ENCODE measurements at places on chromosomes 1 and 21.
A peak's percentile ranks its signal among the peaks of the same experiment; 100 is the strongest.

DNA sequence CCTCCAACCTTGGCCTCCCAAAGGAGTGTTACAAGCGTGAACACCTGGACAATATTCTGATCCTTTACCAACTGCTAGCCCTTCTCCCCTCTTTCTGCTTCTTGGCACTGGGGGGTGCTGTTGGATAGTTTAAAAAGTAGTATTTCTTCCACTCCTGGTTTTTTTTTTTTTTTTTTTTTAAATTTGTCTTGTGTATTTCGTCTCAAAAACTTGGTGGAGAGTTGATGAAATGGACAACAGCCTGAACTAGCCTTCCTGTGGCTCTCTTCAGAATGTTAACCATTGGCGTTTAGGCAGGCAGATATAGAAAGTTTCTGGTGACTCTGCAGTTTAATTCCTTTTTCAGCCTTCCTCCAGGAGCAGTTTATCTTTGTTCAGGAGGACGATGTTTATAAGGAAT is 69.7 kb upstream of the USP24 start:
- DNase-seq, result no peak

DNA sequence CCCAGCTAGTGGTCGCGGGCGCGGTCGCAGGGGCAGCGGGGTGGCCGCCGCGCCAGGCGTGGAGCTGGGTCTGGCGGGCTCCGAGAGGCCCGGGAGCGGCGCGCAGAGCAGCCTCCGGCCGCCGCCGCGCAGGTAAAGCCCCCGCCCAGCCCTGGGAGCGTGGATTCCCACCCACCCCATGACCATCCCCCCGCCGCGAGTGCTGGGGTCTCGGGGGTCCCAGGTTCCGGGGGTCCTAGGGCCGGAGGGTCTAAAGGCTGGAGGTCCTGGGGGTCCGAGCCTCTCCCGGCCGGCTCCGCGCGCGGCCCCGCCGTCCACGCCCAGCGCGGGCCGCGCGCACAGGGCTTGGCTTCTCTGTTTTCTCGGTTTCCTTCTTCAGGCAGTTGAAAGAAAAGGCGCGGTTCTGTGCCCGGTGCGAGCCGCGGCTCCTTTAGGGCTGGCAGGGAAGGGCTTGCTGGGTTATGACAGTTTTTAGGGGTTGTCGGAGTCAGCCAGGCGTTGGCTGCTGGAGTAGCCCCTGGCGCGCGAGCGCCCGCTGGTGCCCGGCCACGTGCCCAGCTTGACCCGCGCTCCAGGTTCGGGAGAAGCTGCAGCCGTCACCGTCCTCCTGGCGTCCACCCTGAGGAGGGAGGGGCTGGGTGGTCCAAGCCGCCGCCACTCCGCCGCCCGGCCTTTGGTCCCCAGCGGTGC is 359 bp downstream of the LRRC3 start:
- DNase-seq, result peak; percentile 29

DNA sequence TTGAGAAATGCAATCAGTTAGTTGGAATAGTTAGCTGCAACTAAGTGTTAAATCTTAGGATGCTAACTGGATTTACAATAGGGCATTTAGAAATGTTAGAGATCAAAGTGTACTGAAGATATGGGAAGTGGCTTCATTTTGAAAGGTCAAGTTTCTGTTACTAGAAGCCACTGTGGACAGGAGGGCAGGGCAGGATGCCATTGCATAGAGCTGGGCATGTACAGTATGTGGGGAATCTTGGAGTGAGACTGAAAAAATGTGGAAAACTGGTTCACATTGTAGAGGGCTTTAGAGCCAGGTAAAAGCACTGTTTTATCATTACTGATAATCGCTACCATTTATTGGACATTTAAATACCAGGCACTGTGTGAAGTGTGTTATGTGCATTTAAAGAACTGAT is 31.0 kb downstream of the ARID1A start:
- no peak for DNase-seq

DNA sequence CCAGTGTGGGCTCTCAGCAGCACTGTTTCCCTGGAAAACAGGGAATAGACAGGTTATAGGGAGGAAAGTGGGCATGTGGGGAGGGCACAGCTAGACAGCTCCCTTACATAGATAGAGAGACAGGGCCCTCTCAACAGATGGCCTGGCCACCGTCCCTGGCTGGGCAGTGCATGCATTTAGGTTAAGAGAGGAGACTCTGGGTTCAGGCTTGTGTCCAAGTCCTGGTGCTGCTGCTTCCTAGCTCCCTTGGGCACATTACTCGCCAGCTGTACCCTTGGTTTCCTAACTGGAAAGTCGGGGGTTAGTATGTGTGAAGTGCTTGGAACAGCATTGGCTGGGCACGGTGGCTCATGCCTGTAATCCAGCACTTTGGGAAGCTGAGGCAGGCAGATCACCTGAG is 9.1 kb downstream of the PLOD1 start:
- no peak for DNase-seq

- DNase-seq, result no peak
Observed at GRCh38 chr1:155127967-155128754, 485 bp downstream of the EFNA1 start.

DNA sequence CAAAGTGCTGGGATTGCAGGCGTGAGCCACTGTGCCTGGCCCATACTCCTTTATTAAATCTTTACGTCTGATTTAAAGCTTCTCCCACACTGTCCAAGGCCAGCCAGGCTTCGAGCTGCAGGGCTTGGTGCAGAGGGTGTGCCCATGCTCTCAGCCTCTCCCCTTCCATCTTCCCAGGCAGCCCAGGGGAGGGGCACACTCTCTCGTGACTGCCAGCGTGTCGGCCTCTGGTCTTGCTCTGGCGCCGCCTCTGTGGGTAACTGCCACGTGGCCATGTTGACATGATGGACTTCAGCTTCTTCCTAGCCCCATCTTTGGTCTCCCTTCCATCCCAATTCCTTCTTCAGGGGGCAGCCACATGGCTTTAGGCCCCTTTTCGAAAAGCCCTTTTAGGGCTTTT is 4.7 kb downstream of the GPR137B start:
- DNase-seq, result no peak

GRCh38 chr1:203207751-203208150 is 21.2 kb upstream of the CHI3L1 start:
- no peak for DNase-seq

GRCh38 chr1:200869376-200869752 is 3.4 kb upstream of the GPR25 start:
- no peak for DNase-seq

GRCh38 chr1:59696421-59697115 is 118.2 kb upstream of the HOOK1 start:
- DNase-seq, result peak; percentile 7

GRCh38 chr1:208928349-208929010 is 655.0 kb upstream of the CAMK1G start:
- DNase-seq, result no peak

DNA sequence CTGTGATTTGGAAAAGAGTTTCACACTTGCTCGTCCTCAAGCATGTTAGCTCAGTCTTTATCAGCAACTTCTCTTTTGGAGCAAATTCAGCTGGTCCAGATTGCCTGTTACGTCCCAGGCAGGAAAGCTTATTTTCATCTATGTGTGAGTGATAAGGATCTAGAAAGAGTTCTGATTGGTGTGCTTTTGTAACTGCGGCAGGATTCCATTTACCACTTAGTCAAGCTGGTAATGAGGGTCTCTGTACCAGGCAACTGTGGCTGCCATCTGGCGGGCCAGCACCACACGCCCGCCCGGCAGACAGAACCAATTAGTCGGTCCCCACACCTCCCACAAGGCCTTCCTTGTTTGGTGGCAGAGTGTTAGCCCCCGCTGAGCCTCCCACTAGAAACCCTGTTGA is 21.0 kb downstream of the C1orf87 start:
- DNase-seq, result no peak

GRCh38 chr21:25126564-25126963 is 480.7 kb downstream of the MRPL39 start:
- DNase-seq, result no peak

DNA sequence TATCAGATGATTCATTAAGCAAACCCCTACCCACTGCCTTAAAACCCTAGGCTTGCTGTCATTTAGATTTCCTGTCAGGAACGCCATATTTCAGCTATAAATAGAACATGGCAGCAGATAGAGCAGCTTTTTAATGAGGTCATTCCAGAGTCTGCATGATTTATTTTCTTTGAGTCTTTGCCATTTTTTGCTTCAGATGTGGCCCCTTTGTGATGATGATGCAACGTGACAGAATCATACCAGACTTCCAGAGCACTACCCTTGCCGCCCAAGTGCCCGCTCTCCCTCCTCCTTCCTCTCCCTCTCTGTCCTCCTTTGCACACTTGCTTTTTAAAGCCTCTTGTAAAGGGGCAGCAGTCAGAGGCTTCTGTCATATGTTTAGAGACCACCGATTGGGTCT is 55.5 kb upstream of the TRIM67 start:
- DNase-seq, result no peak

DNA sequence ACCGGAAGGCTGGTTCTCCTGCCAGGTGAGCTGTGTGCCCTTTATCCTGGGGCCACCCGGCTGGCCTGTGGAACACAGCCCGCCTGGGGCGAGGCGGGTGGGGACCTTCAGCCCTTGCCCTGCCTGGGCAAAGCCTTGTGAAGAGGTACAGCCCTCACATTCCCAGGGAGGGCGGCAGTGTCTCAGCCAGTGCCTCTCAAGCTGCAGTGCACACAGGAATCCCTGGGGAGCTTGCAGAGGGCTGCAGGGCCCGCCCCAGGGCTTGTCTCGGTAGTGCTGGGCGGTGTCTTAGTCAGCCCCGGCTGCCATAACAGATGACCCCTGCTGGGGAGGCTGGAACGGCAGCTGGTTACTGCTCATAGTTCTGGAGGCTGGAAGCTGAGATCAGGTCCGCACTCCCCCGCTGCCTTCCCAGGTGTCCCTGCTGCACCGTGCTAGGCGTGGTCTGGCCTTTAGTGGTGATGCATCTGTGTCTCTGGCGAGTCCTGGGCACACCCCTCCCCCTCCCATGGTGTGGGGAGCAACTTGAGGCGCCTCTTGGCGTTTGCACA is 12.6 kb downstream of the DFFB start:
- DNase-seq, result no peak

DNA sequence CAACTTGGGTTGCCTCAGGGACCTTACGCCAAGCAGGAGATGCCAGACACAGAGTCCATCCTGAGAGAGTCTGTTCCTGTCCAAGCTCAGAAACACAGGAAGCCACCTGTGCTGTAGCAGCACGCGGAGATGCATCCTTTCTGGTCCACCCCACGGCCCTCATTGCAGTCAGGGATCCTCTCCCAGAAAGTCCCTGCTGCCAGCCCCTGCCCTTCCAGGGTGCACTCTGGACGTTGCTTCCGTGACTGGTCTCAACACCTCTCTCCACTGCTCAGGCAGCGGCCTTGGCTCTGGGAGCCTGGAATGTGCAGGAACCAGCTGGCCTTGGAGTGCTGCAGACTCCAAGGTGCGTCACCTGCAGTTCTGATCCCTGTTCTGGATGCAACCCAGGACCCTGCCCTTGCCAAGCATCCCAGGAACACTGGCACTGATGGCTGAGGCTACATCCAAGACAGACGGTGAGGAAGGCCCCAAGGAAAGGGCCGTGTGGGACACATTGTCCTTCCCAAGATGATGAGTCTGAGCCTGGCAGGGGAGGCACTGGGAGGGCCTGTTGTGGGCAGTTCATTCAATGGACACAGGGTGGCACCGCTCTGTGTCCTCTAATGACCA is 21.7 kb upstream of the COL6A1 start:
- no peak for DNase-seq

DNA sequence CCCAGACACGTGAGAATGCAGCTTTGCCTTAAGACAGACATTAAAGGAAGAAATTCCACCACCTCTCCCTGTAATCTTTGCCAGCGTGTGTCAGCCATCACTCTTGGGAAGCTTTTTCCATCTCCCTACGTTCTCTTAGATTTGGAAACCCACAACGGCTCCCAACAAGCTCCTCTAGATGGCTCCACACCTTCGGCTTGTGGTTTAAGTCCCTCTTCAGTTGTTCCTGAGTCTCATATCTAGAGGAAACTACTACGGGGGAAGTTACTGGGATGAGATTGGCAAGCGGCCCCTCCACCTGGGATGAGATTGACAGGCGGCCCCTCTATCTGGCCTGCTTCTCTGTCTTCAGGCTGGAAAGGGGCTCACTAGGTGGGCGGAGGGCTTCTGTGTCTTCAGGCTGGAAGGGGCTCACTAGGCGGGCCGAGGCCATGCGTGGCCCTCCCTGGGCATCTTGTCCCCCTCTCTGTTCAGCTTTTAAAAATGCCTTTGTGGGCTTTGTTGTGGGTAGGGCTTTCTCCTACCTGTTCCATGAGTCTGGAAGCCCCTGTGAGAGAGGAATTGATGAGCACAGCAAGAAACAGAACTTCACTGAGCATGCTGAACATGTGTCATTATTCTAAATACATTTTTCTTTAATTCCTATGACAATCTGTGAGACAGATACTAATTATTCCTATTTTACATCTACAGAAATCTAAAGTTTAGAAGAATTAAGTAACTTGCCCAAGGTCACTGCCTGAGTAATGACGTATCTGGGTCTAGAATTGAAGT is 670.5 kb downstream of the KIF26B start:
- DNase-seq, result no peak

- no peak for DNase-seq
Observed at GRCh38 chr1:38600286-38600685, 259.3 kb downstream of the RRAGC start.

DNA sequence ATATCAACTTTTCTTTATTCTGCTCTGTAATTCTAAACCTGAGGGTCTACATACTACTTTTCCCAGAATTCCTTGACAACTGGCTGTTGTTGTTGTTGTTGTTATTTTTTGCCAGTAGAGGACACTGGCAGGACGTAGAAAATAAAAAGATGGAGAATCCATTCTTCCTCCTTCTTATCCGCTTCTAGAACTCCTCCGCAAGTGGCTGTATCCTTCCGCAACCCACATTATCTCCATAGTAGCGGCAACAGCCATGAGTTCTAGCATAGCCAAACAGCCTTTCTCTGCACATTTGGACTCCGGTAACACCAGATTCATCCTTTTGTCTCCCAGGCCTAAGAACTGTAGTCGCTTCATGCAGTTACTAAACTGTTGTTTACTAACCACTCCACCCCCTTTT is 91.1 kb upstream of the CACHD1 start:
- no peak for DNase-seq

DNA sequence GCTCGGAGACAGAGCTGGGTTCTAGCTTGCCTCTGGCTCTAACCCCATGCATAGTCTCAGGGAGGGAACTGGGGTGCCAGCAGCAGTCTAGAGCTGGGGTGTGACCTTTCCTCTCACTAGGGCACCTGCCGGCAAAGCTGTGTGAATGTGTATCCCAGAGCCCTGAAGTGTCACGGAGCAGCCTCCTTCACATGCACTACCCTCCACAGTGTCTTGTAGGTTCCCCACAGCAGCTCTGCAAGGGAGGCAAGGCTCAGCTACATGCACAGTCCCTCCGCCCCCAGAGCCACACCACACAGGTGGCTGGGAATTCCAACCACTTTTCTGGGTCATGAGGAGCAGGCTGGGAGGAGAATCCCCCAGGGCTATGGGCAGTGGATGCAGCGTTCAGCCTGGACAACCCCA is 7.7 kb upstream of the HPCA start:
- no peak for DNase-seq

DNA sequence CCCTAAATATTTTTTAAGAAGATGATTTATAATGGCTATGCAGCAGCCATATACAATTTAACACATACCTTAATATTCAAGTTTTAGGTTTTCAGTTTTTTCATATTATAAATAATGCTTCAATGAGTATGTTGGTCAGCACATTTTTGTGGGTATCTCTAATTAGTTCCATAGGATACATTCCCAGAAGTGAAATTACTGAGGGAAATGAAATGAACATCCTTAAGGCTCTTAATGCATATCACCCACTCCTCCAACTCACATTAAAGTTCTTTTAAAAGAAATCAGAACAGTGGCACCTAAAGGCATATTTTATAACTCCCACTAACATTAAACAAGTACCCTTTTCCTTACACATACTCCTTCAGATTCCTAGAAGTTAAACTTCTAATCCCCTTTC is 56.1 kb downstream of the EYA3 start:
- no peak for DNase-seq

GRCh38 chr1:57124170-57124569 is 158.4 kb upstream of the C8B start:
- DNase-seq, result no peak

GRCh38 chr1:179229214-179230140 is at the start of gene ABL2:
TSS of gene ABL2 (minus strand) at chr1:179229677. CDS start at chr1:179229397, 280 bp downstream.
- DNase-seq, result peak; percentile 63
